Left ventricle myocardium superior (tissue), 1 donor: ENCODE measurements at places on chromosomes 5 and 9. TPM values are rescaled to one million over a fixed set of nuclear protein-coding genes. Genes with fewer than 3 reads are reported as not detected.

Gene CDC20B
- not detected for total RNA-seq

GRCh38 chr5:13740471-13740870, 204.0 kb downstream of the DNAH5 start:
- DNase-seq = no peak

DNA sequence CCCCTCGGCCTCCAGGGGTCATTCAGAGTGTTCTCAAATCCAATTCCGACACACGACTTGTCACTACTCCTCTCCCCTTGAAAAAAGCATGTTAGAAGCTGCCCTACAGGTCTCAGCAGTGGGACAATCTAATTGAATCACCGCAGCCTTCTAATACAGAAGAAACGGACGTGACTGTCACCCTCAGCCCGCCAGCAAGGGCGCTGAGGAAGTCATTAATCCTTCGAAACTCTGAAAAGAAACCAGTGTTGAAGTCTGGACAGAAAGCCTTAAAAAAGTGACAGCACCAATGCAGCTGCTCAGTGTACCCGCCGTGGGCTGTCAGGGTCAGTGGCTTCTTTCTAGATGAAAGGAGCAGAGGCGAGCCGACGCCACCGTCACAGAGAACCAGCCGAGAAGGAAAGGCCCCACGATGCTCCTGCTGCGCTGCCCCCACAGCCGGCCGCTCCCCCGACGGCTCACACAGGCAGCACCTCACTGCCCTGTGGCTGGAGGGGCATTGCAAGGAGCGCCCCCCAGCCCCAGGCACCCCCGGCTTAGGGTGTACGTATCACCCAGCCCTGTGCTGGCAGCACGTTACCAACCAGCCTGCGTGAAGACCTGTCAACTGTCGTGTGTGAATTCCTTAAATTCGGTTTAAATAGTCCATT, 5.7 kb downstream of the BRD3OS start:
- no peak for DNase-seq

- peak; percentile 74 for DNase-seq
Observed at GRCh38 chr9:4489919-4490704, at the start of gene SLC1A1. TSS of gene SLC1A1 (plus strand) at chr9:4490468. CDS start at chr9:4490680, 212 bp downstream.

DNA sequence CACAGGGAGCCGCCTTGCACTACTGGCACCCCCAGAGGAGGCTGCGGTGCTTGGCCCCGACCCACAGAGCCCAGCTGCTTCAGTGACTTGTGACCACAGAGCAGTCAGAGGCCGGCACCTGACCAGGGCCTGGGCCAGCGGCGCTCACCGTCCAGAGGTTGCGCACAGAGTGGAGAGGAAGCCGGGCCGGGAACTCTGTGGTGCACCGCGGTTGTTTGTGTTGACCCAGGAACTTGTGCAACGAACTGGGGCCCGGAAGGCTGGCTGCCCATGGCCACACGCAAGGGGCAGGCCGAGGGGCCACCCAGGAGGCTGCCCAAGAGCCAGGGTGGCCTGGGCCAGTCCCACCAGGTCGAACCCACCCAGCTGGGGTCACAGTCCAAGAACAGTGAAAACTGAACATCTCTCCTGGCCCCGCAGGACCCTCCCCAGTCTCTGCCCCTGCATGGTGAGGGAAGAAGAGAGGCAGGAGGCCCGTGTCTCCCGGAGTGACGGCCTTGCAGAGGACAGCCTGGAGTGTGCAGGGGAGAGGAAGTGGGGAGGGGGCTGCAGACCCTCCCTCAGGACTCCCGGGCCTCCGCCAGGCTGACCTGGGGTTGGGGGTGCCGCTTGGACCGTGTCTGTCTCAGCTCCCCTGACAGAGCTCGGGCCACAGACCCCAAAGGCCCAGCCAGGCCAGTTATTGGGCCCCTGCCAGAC, 42.8 kb upstream of the EGFL7 start:
- peak; percentile 74 for DNase-seq

- DNase-seq = no peak
Observed at GRCh38 chr9:12666813-12667212, 26.4 kb upstream of the TYRP1 start.

DNA sequence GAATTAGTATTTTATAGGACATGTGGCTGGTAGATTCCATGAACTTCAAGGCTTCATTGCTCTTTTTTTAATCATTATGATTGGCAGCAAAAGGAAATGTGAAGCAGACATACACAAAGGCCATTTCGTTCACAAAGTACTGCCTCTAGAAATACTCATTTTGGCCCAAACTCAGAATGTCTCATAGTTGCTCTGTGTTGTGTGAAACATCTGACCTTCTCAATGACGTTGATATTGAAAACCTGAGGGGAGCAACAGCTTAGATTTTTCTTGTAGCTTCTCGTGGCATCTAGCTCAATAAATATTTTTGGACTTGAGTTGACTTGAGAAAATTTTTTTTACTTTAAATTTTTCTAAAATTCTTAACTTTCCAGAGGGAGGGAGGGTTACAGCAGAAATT, 12.4 kb downstream of the KCNV2 start:
- no peak for DNase-seq

- peak; percentile 85 for DNase-seq
Observed at GRCh38 chr5:6704361-6704851, 8.8 kb upstream of the TENT4A start.
